ENCODE measurements at places on chromosomes 1 and 21. TPM values are rescaled to one million over a fixed set of nuclear protein-coding genes. Genes with fewer than 3 reads are reported as not detected.

The NPPA gene
- total RNA-seq: not detected

The UMODL1 gene
- total RNA-seq: not detected

The SPTA1 gene
- total RNA-seq: not detected

The LHX8 gene
- not detected for total RNA-seq

The PNRC2 gene
- total RNA-seq: 110 TPM

The LCE1A gene
- total RNA-seq: not detected

The OTUD7B gene
- total RNA-seq: 40.3 TPM

The RPTN gene
- not detected for total RNA-seq

The CD84 gene
- total RNA-seq: 67.0 TPM

The IGSF9 gene
- 0.33 TPM for total RNA-seq

The SPRTN gene
- total RNA-seq: 16.8 TPM

The IFNAR1 gene
- total RNA-seq: 35.4 TPM

The AMY1C gene
- total RNA-seq: not detected

The IVNS1ABP gene
- 96.7 TPM for total RNA-seq

The ATP1A2 gene
- 60.2 TPM for total RNA-seq

The TSACC gene
- total RNA-seq: not detected

The SZT2 gene
- total RNA-seq: 32.3 TPM

The NOS1AP gene
- total RNA-seq: 5.1 TPM

The ZCCHC17 gene
- total RNA-seq: 20.4 TPM

The RSPH1 gene
- 0.38 TPM for total RNA-seq

The SPRR5 gene
- total RNA-seq: not detected

The SLFNL1 gene
- total RNA-seq: 0.17 TPM

The FCRL2 gene
- total RNA-seq: not detected

The FCMR gene
- total RNA-seq: 1.7 TPM

The ABCA4 gene
- 0.16 TPM for total RNA-seq

The ZBED6 gene
- 21.6 TPM for total RNA-seq

The AHCYL1 gene
- total RNA-seq: 81.7 TPM

The AADACL4 gene
- total RNA-seq: not detected

Data from subcutaneous adipose tissue (tissue), 4 donors.